Heart left ventricle (tissue), 16 donors: ENCODE measurements at places on chromosomes 13 and 19. TPM values are rescaled to one million over a fixed set of nuclear protein-coding genes. Genes with fewer than 3 reads are reported as not detected.

PSG5 gene
- not detected for total RNA-seq

SLC10A2 gene
- not detected for total RNA-seq

DNA sequence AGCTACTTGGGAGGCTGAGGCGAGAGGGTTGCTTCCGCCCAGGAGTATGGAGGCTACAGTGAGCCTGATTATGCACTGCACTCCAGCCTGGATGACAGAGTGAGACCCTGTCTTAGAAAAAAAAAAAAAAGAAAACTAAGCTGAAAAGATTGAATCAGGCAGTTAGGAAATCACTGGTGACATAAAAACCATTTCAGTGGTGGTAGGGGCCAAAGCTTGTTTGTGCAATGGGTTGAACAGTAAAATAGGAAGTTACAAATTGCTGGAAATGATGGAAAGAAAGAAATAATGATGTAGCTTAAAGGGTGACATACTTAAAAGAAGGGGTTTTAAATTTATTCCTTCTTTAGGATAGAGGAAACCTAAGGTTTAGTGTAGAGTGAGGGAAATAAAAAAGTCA lies 4.8 kb upstream of the OXGR1 start:
- peaks cover 37% of the 10 kb centered on the region for H3K27me3 ChIP-seq
- no peak overlapping the region for H3K4me3 ChIP-seq
- H3K4me1 ChIP-seq = peaks cover 2% of the 10 kb centered on the region
- no peaks in the 10 kb centered on the region for H3K36me3 ChIP-seq
- H3K27ac ChIP-seq = no peak overlapping the region

- no peak overlapping the region for H3K27ac ChIP-seq
- H3K4me1 ChIP-seq = peaks cover 34% of the 10 kb centered on the region
- no peaks in the 10 kb centered on the region for H3K27me3 ChIP-seq
- DNase-seq = no peak
- H3K36me3 ChIP-seq = no peaks in the 10 kb centered on the region
Observed at GRCh38 chr13:31964168-31964567, 67.4 kb upstream of the FRY start.

- no peaks in the 10 kb centered on the region for H3K27me3 ChIP-seq
- no peaks in the 10 kb centered on the region for H3K36me3 ChIP-seq
- peaks cover 7% of the 10 kb centered on the region for H3K4me1 ChIP-seq
- no peak overlapping the region for H3K27ac ChIP-seq
- no peak overlapping the region for H3K4me3 ChIP-seq
Observed at GRCh38 chr19:1495799-1496713, 5.1 kb downstream of the REEP6 start.

DNA sequence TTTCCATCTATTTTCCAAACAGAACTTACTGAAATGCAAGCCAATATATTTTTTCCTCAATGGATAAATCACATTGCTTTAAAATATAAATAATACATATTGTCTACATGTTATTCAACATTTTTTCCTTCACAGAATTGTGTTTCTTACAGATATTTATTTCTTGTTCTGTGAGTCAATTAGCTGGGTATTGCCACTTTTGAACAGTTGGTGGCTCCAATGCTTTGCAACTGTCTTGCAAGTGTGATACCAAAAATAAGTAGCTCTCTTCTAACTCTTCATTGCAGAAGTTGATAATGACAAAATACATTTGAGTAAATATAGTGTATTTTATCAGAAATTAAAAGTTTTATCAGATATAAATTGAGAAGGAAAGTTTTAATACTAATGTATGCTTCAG lies 17.1 kb upstream of the GPC5 start:
- DNase-seq = no peak
- H3K27me3 ChIP-seq = no peaks in the 10 kb centered on the region
- no peaks in the 10 kb centered on the region for H3K36me3 ChIP-seq
- no peak overlapping the region for H3K27ac ChIP-seq

- no peak overlapping the region for H3K4me3 ChIP-seq
- H3K36me3 ChIP-seq = no peaks in the 10 kb centered on the region
- no peaks in the 10 kb centered on the region for H3K27me3 ChIP-seq
Observed at GRCh38 chr13:44058624-44059215, 179.0 kb downstream of the LACC1 start.

GRCh38 chr19:44839276-44839675 lies 6.8 kb upstream of the NECTIN2 start:
- no peaks in the 10 kb centered on the region for H3K4me1 ChIP-seq
- no peak overlapping the region for H3K4me3 ChIP-seq
- no peaks in the 10 kb centered on the region for H3K36me3 ChIP-seq
- no peaks in the 10 kb centered on the region for H3K27me3 ChIP-seq
- H3K27ac ChIP-seq = no peak overlapping the region

GRCh38 chr13:110042253-110042950 lies 256.0 kb upstream of the IRS2 start:
- no peak for DNase-seq
- H3K4me3 ChIP-seq = no peak overlapping the region
- no peaks in the 10 kb centered on the region for H3K36me3 ChIP-seq
